ENCODE measurements at places on chromosomes 2 and 18.
A peak's percentile ranks its signal among the peaks of the same experiment; 100 is the strongest.

- no peak for DNase-seq
Measured at GRCh38 chr2:226971770-226972169, 135.9 kb downstream of the RHBDD1 start.

- DNase-seq, result peak; percentile 27
Measured at GRCh38 chr18:61669320-61669719, 223.5 kb downstream of the RNF152 start.

GRCh38 chr2:30689496-30690125, 117.6 kb downstream of the CAPN13 start:
- no peak for DNase-seq

DNA sequence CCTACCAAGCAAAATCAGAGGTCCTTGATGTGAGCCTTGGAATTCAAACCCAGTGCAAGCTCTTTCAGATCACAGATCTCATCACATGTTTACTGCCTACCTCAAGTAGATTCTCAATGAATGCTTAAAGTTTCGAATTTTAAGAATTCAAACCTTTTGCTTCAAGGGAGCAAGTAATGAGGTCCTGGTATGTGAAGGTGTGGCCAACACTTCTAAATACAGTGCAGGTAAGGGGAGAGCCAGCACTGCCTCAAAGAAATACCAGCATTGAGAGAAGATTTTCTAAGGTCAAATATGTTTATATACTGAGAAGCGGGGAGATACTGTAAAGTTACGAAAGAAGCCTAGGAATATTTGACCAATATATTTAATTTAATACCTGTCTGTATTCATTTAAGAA, 19.7 kb upstream of the RNF152 start:
- DNase-seq, result no peak

GRCh38 chr2:111135237-111135909, 14.7 kb downstream of the BCL2L11 start:
- no peak for DNase-seq

- DNase-seq, result no peak
Measured at GRCh38 chr2:235542733-235543127, 48.9 kb downstream of the AGAP1 start.

DNA sequence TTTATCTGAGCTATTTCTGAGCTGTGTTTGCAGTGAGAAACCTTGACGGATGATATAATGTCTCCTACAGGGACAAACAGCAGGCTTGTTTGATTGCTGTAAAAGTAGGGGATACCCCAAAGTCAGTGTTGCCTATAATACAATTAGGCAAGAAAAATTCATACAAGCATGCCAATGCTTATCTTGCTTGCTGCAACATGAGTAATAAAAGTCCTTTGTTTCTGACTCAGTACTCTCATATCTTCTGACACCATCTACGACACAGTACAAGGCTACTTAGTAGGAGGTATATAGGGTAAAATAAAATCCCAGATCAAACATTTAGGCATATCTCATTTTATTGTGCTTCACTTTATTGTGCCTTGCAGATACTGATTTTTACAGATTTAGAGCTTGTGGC, 33.0 kb downstream of the ERBB4 start:
- no peak for DNase-seq

GRCh38 chr2:193907561-193907960, 1712.8 kb upstream of the TMEFF2 start:
- DNase-seq, result no peak

DNA sequence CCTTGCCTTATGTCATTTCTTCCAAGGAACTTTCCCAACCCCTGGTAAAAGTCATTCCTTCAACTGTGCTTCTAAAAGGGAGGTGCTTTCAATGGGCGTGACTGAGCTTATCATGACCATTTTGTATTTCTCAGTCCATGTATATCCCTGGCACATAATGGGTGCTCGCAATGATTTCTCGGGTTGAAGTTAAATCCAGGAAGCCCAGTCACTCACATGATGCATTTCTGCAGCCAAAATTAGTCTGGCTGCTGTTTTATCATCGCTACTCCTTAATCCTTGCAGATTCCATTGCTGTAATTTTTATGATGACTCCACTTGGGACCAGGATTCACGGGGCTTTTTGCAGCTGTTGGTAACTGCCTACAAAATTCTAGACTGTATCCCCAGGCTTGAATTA, 25.9 kb upstream of the RFX8 start:
- DNase-seq, result no peak

- DNase-seq, result no peak
Measured at GRCh38 chr18:30917651-30918050, 124.9 kb downstream of the DSC3 start.

DNA sequence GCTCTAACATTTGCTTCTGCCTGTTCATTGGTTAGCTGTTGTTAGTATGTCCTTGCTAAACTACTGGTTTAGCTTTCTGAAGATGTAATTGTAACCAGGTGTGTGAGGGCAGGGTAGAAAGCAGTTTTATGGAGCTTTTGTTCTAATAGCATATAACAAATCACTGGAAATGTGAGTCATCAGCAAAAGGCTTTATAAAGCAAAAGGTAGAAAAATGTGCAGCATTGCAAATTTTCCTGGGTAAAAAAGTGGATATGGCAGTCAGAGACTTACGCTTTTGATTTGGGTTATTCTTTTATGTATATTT, 85.3 kb downstream of the ZNF407 start:
- no peak for DNase-seq

DNA sequence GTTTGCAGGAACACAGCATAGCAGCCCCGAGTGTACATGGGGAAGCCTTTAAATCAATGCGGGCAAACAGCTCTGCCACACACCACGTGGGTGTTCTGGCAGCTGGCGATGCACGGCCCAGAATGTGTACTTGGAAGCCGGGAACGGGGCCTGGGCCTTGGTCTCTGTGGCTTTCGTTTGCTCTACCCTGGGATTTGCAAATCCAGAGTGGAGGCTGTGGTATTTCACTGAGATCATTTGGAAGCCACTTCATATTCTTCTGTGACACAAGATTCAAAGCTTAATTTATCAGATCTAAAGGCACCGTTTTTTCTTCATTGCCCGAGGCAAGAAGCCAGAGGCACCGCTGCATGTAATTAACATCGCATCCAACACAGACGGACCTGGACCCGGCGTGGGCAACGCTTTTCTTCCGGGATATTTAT, 246.3 kb upstream of the MYT1L start:
- no peak for DNase-seq

GRCh38 chr2:123688231-123688940, 336.7 kb upstream of the CNTNAP5 start:
- DNase-seq, result no peak

DNA sequence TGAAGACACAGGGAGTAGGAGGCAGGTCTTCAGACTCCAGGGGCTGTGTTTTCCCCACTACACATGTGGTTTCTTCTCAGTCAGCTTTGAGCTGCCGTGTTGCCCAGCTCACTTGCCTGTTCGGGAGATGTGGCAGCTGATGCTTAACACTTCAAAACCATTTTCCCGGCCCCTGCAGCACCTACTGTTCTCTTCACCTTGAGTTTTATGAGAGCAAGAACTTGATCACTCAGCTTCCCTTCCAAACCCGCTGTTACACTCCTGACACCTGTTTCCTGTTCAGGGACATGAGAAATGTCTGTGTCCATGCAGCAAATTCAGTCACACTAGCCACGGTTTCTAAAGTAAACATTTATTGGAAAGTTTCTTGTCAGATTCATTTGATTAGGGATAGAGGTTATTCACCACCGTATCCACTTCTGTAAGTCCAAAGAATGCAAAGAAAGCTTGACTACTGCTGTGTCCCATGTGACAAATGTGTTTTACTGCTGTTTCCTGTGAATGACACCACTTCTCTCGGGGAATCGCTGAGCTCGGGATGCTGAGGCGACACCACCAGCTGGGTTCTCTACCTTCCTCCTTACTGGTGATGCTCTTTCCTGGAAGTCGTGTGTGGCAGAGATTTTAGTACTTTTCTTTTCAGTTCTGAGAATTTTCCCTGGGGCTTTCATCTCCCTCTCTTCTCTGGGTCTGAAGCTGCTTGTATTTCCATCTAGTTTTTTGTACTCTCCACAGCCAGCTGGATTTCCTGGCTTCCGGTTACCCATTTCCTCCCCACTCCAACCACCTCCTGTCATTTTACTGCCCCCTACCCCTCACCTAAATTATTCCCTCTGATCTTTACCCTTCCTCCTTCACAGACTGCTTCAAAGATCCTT, 91.7 kb downstream of the KLF7 start:
- DNase-seq, result no peak

- no peak for DNase-seq
Measured at GRCh38 chr2:191158747-191159146, 8.0 kb upstream of the STAT4 start.

GRCh38 chr2:162824304-162824703, 14.3 kb downstream of the KCNH7 start:
- no peak for DNase-seq

DNA sequence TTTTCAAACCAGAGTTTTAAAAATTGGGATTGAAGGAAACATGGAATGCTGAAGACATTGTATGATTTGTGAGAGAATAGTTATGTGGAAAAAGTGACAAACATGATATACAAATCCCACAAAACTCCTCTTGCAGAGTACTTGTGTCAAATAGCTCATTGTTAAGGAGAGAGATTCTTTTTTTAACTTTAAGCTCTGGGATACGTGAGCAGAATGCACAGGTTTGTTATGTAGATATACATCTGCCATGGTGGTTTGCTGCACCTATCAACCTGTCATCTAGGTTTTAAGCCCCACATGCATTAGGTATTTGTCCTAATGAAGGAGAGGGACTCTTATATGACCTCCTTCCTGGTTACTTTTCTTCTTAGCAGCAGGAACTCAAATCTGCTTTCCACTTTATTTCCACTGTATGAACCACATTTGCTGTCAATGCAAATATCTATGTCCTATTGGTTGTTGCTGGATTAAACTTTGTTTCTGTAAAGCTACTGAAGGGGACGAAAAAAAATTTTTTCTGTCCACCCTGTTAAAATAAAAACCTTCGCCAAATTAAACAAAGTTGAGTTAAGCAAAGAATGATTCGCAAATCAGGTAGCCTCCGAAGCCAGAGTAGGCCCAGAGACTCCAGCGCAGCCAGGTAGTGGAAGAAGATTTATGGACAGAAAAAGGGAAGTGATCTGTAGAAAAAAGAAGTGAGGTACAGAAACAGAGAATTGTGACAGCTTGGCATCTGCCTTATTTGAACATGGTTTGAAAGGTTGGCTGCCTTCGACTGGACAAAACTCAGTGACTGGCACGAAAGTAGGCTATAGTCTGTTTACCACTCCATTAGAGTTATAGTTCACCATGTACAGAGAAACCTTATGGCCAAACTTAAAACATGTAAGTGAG, 430.1 kb upstream of the CHST9 start:
- DNase-seq, result no peak

GRCh38 chr2:205763708-205764211, 81.5 kb downstream of the NRP2 start:
- DNase-seq, result peak; percentile 46

- DNase-seq, result no peak
Measured at GRCh38 chr2:30730736-30731647, 76.3 kb downstream of the CAPN13 start.

- DNase-seq, result no peak
Measured at GRCh38 chr18:10239103-10239502, 215.3 kb upstream of the APCDD1 start.

DNA sequence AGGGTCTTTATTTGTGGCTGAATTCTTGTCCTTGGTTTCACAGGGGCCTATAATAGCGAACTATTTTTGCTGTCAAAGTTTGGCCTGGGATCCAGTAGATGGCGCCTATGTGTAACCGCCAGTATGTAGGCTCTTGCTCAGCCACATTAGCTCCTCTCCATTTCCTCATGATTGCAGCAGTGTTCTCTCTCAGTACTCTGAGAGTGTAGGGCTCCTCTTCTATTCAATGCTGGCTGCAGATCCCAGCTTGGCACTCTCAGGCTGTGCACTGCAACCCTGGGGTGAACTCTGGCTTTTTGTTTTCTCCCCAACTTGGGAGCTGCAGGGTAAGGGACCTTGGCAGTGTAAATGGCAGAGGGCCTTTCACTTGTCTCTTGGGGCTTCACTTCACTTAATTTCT, 344.6 kb upstream of the CHAC2 start:
- DNase-seq, result no peak

- no peak for DNase-seq
Measured at GRCh38 chr18:36214811-36215210, 27.5 kb downstream of the MOCOS start.

GRCh38 chr2:105873721-105874120, 129.0 kb downstream of the NCK2 start:
- no peak for DNase-seq

GRCh38 chr2:95274291-95275150, at the start of gene PROM2:
Gene PROM2, plus strand, starts transcription at chr2:95274449. Its CDS starts 137 bp downstream, at chr2:95274586.
- DNase-seq, result no peak

GRCh38 chr2:221524158-221524557, 47.9 kb downstream of the EPHA4 start:
- no peak for DNase-seq

- peak; percentile 21 for DNase-seq
Measured at GRCh38 chr2:68463287-68463877, 3.7 kb downstream of the FBXO48 start.

GRCh38 chr2:6866275-6866671, 566 bp upstream of the CMPK2 start:
- DNase-seq, result no peak

DNA sequence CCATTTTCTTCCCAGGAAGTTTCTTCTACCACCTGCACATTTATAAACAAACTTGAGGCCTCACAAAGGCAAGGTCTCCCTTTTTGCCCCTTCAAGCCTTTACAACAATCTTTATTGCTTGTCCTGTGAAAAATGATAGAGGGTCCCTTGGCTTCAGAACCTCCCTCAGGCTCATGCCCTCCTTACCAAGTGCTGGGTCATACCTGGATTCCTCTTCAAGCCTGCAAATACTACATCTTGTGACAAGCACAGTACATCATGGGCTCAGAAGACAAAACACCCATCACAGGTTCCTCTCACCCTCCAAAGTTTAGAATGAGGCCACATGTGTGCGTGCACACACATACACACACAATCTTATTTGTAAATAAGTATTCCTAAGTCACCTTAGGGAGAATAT, 9.1 kb downstream of the CAPN14 start:
- no peak for DNase-seq

DNA sequence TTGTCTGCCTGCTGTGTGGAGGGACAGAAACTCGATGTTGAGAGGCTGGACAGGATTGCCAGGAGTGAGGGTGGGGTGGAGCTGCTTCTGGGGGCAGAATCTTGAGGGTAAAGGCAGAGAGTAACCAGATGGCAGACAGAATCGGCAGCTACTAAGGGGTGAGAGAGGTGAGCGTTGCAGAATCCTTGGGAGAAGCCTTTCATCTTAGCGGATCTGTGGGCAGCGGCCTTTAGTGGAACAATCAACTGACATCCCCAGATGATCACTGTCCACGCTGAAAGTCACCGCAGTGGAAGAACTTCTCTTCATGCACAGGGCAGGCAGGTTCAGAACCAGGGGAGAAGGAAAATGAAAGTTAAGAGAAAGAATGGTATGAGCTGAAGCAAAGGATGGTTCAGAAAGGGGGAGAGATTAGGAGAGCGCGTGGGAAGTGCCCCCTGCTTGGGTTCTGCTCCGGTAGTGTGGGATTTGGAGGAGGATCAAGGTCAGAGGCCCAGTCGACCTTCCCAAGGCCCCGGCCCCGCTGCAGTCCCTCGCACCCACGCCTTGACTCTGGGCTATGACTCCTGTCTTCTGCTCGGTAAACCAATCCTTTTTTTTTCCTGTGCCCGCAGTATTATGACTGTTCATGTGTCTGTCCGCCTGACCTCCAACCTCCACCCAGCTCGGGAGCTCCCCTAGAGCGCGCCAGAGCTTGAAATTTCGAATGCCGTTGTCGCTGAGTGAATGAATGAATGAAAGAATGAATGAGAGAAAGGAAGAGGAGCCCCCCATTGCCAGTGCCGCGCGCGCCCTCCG, 584 bp downstream of the BOLA3 start:
- DNase-seq, result no peak

GRCh38 chr2:3267869-3268704, 109.5 kb downstream of the EIPR1 start:
- DNase-seq, result no peak

GRCh38 chr2:128487650-128488387, 169.2 kb upstream of the HS6ST1 start:
- DNase-seq, result no peak
